ENCODE measurements at places on chromosomes 6 and 20. TPM values are rescaled to one million over a fixed set of nuclear protein-coding genes. Genes with fewer than 3 reads are reported as not detected.
A peak's percentile ranks its signal among the peaks of the same experiment; 100 is the strongest.

The MAP7 gene
- polyA plus RNA-seq: 0.79 TPM

The SMLR1 gene
- not detected for polyA plus RNA-seq

The MCCD1 gene
- not detected for polyA plus RNA-seq

GRCh38 chr6:155455766-155456165 is at the start of gene NOX3:
Gene NOX3, minus strand, starts transcription at chr6:155455839. Its CDS starts 39 bp downstream, at chr6:155455800.
- DNase-seq: no peak

The PAK5 gene
- polyA plus RNA-seq: 0.07 TPM

The IMPG1 gene
- not detected for polyA plus RNA-seq

DNA sequence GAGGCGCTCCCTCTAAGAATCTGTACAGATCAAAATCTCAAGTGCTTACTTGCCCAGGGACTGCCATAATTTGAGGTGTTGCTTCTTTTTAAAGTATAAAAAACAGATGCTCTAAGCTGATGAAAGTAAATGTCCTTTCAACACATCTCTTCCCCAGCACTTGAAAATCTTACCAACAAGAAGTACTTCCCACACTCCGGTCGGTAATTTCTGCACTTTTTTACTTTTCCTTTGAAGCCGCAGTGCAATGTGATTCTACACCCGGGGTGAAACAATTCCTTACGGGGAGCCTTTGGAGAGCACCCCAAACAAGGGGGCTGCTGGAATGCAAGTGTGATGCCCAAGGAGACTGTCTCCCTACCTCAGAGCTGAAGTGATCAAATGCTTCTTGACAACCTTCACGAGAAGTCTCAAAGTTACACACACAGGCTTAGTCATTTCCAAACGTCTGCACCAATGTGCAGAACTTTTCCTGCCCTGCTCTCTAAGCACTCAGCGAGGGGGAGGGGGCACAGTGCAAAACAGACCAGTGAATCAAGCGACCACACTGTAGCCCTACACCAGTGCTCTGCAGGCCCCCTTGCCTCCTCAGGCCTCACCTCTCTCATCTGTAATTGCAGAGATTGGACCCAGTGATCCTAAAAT is 56.7 kb downstream of the ATXN1 start:
- no peak for DNase-seq

DNA sequence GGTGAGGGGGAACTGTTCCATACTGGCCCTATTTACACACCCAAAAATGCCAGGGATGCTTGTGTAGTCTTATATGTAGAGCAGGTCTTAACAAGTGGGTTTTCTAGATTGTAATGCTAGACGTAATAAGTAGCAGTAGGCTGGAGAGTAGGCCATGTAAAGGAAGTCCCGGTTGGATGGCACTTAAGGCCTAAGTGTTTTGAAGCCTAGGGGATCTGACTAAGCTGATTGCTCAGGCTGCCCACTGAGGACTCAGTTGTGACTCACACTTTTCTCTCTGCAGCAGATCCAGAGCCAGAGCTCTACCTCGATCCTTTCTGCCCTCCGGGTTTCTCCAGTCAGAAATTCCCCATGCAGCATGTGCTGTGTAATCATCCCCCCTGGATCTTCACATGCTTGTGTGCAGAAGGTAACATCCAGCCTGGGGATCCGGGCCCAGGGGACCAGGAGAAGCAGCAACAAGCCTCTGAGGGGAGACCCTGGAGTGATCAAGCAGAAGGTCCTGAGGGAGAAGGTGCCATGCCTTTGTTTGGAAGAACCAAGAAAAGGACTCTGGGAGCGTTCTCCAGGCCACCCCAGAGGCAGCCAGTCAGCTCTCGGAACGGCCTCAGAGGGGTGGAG is 26.6 kb downstream of the ZNF133 start:
- no peak for DNase-seq

DNA sequence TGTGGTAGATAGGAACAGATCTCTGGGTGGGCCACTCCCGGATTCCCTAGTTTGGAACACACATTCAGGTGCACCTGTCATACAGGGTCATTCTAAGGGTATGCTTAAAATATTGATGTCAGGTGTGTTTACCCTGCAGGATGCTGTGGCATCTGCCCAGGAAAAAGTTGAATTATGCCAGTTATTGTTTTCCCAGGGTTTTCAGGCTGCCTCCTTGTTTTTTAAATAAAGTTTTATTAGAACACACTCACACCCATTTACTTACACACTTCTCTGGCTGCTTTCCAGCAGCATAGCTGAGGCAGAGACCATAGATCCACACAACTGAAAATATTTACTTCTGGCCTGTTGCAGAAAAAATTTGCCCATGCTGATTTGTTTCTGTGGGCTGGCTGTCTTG is 76.5 kb downstream of the PHACTR3 start:
- DNase-seq: no peak

The BEND6 gene
- 0.70 TPM for polyA plus RNA-seq

The CASS4 gene
- 0.34 TPM for polyA plus RNA-seq

The MUC22 gene
- polyA plus RNA-seq: 0.14 TPM

DNA sequence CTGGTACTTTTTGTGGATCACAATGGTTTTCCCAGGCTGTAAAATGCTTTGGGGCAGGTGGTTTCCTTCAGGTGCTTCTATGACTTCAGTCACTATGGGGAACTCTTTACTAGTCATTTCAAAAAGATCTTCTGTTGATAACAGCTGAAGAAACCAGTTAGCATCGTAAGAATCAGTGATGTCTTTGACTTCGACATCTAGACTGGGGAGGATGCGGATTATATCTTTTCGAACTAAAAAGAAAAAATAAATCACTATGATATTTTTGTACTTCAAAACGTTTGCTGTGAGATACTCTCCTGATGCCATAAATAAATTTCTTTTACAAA is 87.2 kb downstream of the THEMIS start:
- no peak for DNase-seq

GRCh38 chr20:50589548-50590347 is 79.6 kb downstream of the PTPN1 start:
- DNase-seq: peak; percentile 21

- no peak for DNase-seq
Observed at GRCh38 chr20:25078662-25079061, 3.3 kb downstream of the VSX1 start.

The SLC13A3 gene
- 0.50 TPM for polyA plus RNA-seq

DNA sequence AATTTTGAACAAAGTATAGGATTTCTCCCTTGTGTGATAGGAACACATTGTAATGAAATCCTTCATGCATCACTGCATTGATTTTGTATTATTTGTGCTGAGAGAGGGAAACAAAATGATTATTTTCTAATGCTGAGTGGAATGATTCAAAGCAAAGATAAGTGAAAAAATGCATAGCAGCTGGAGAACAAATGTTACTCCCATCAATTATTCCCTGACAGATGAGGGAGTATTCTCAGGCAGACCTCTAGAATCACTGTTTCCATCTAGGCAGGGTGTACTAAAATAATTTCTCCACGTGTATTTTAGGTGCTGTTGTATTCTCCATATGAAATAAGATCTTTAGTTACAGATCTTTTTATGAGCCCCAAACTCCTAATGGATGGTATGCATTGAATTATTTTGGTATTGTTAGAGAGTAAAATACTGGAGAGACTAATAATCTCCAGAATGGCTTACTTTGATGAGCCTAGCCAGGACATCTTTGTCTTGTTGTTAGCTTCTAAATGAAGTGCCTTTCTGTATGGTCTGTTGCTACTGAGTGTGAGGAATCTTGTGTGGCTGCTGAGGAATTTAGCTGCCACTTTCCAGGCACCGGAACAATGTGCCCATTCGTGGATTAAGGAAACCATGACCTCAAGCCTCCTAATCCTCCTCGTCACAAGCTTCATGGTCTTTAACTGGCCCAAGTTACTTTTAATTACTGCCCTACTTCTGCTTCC is 39.6 kb downstream of the RNF217 start:
- DNase-seq: no peak

DNA sequence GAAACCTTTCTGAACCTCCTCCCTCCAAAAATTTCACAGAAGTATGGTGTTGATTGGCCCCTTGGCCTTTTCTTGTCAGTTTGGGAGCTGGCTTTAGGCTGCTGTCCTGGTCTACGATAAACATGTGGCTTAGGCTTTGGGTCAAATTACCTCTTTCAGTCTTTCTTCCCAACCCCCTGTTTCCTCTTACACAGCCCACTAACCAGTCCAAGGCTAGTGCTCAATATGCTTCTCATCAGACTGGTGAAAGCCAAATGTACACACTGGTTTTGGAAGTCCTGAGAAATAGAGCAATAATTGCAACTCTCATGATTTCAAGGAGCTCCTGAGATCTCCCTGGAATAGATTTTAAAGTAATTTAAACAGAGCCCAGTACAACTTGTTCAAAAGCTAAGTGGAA is 933.7 kb upstream of the GJE1 start:
- DNase-seq: no peak

The TFAP2A gene
- polyA plus RNA-seq: 0.57 TPM

The OXT gene
- not detected for polyA plus RNA-seq

DNA sequence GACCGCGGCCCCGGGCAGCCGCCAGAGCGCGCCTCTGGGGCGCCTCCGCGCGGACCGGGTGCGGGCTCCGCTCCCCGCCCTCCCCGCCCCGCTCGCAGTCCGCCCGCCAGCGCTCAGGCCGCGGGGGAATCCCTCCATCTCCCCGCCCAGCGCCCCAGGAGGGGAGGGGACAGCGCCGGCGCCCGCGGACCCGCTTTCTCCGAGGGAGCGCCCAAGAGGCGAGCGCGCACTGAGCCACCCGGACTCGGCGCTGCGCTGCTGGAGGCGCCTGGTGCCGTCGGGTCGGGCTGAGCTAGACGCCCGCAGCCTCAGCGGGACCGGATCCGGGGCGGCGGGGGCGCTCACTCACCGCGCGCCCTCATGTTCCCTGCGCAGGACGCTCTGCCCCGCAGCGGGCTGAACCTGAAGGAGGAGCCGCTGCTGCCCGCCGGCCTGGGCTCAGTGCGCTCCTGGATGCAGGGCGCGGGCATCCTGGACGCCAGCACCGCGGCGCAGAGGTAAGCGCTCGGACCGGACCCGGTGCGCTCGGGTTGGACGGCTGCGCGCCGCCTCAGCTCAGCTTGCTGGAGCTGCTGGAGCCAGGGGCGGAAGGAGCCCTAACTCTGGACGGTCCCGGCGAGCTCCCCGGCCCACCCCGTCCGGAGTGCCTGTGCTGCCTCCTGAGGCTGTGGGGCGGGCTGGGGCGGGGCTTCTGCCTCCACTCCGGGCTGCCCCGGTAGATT is 867 bp downstream of the EBF4 start:
- DNase-seq: peak; percentile 81

DNA sequence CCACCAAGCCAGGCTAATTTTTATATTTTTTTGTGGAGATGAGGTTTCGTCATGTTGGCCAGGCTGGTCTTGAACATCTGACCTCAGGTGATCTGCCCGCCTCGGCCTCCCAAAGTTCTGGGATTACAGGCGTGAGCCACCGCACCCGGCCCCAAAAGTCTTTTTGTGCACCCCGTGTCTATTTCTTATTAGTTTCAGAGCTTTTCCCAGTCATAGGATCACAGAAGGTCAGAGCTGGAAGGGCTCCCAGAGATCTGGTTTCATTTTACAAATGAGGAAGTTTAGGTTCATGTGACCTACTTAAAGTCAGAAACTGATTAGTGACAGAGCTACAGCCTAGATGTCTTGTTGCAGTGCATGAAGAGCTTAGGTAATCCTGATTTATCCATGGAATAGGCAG is 1.6 kb upstream of the OGFRL1 start:
- peak; percentile 48 for DNase-seq

- DNase-seq: no peak
Observed at GRCh38 chr6:113317891-113318574, 539.1 kb upstream of the MARCKS start.

GRCh38 chr20:33914919-33915318 is 78.8 kb upstream of the RALY start:
- DNase-seq: no peak

The CCN5 gene
- polyA plus RNA-seq: 102 TPM

The TCP11 gene
- polyA plus RNA-seq: 0.07 TPM

- no peak for DNase-seq
Observed at GRCh38 chr6:118012944-118013343, 105.9 kb downstream of the SLC35F1 start.

GRCh38 chr6:35665573-35665972 is 23.1 kb downstream of the FKBP5 start:
- no peak for DNase-seq

GRCh38 chr20:37945091-37945547 is 42.2 kb downstream of the VSTM2L start:
- DNase-seq: no peak

GRCh38 chr6:5506597-5506996 is 245.3 kb downstream of the FARS2 start:
- DNase-seq: no peak

GRCh38 chr6:118886641-118887040 is 7.3 kb upstream of the ASF1A start:
- no peak for DNase-seq

The CYP39A1 gene
- 3.3 TPM for polyA plus RNA-seq

DNA sequence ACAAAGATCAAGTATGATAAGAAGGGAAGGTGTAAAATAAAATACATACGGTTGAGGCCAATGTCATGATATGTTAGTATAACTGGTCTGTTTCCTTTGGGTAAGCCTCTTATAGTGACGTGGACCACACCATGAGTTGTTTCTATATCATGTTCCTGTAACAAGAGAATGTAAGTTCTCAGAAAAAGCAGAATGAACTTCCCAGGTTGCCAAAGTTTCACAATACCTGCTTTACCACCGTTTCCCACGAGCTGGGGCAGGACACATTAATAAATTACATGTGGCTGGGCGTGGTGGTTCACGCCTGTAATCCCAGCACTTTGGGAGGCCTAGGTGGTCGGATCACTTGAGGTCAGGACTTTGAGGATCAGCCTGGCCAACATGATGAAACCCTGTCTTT is 42.6 kb upstream of the SLA2 start:
- no peak for DNase-seq

GRCh38 chr6:107666981-107667601 is 157.0 kb downstream of the SCML4 start:
- DNase-seq: no peak

DNA sequence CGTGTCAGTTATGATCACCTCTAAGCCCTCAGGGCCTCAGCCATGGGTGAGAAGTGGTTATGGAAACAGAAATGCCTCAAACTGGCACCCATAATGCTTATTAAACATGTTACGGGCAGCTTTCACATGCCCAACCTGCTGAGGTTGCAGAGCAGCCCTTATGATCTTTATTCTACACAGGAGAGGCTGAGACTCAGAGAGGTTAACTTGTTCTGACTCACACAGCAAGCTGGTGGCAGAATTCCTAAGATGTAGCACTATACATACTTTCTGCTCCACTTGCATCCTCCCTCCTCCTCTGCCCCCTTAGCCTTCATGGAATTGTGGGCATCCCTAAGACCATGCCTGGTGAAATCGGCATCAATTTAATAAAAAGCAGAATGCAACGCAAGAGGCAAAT is 34.7 kb upstream of the IGF2R start:
- DNase-seq: no peak

DNA sequence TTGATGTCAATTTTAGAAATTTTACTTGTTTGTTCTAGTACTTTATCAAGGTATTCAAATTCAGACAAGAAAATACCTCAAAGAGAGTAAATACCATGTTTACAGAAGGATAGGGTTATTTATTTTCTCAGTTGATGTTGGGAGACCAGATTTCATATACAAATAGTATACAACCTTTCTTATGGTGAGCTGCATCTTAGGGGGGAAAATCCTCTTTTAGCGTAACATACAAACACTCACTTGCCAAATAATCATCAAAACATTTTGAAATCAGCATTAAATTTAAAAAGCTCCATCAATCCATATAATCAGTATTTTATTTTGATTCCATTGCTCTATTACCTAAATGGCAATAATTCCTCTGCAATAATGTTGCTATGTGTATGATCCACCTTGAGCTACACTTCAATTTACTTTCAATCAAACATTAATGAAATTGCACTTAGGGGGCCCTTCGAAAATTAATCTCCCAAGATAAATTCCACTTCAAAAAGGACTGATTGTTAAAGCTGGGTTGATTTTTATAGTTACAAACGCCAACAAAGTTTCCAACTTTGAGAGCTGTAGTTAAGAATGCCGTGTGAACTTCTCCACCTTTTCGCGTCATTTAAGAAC is 2.2 kb downstream of the NKX2-4 start:
- DNase-seq: no peak

Data from right cardiac atrium (tissue), 5 donors.